ENCODE measurements at places on chromosomes 3 and 15.
A peak's percentile ranks its signal among the peaks of the same experiment; 100 is the strongest.

GRCh38 chr3:194296454-194297263 is 54.5 kb downstream of the CPN2 start:
- peak; percentile 89 for DNase-seq

GRCh38 chr15:87826119-87826747 is 430.3 kb downstream of the NTRK3 start:
- no peak for DNase-seq

- no peak for DNase-seq
Observed at GRCh38 chr15:87269566-87269965, 987.0 kb downstream of the NTRK3 start.

DNA sequence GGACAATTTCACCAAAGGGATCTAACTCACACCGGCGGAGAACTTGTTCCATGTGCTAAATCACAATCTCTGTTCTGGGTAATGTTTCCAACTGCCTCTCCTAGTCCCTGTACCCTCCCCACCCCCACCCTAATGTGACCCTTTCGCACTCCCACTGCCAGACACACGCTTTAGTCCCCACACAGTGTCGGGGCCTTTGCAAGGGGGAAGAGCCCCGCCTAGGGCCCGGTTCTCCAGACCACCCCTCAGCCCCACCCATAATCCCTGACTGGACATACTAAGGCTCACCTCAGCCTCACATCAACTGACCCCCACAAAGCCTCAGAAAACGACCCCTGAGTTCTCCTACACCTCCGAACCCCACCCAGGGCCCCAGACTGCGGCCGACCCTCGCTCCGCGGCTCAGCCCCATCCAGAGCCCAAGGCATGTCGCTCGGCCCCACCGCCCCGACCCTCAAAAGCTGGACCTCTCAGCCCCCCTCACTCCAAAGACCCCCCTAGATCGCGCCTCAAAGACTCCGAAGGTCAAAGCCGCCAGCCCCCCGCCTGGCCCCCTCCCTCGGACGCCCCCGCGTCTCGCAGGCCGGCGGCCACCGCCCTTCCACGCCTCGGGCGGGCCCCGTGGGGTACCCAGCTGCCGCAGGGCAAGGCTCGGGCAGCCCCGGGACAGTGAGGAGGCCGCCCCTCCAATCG is 72.0 kb upstream of the MAP4 start:
- DNase-seq = no peak

- DNase-seq = peak; percentile 35
Observed at GRCh38 chr15:45091161-45091560, 22.8 kb downstream of the DUOX2 start.

- DNase-seq = no peak
Observed at GRCh38 chr3:8558645-8559044, 57.0 kb downstream of the LMCD1 start.

DNA sequence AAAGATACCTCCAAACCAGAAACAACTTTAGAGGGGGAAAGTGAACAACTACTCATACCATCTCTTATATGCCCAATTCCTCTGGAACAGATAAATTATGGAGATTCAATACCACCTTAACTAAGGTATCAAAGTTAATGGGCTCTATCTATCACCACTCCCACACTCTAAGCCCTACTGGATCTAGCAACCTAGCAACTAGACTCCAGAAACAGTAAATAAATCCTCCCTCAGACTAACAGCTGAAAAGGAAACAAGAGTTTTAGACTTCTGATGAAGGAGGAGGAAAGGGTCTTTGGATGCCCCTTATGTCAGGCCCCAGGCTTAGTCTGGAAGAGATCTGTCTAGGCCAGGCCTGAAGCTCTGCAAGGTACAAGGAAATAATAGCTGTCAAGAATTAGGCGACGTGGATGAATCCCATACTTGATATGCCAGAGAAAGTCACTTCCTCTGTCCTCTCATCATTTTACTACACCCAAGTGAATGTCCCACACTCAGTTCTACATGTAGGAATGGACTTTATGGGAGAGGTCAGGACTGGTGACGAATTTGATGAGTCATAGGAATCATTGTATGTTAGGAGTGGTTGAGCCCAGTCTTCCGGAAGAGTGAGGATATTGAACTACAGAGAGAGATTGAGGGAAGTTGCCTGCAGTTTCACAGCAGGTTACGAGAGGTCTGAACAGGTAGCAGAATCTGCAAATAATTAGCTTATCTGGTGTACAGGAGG is 113.8 kb downstream of the AKAP13 start:
- DNase-seq = no peak

All from mesenteric fat pad (tissue), 1 donor.